Stimulated activated CD4-positive, alpha-beta T cell treated with anti-CD3 and anti-CD28 coated beads, Interleukin-4, amount 100 ng/mL, for 4 hours (primary cell): ENCODE measurements at places on chromosomes 2 and 18.

DNA sequence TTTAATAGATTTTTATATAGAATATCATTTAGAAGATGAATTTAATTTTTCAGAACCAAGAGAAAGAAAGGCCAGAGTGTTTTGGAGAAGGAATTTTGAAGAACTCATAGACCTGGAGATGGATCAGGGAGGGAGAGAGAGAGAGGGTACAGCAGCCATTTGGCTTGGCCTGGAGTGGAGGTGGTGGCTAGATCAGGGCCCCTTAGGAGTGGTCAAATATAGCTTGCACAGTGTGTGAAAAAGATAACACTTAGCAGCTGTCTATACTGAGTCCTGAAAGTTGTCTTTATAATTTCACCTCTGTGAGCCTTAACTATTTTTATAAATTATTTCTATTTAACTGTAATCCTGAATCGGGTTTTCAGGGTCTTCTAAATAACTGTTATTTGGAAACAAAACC is 38.8 kb upstream of the ACYP2 start:
- DNase-seq = no peak

DNA sequence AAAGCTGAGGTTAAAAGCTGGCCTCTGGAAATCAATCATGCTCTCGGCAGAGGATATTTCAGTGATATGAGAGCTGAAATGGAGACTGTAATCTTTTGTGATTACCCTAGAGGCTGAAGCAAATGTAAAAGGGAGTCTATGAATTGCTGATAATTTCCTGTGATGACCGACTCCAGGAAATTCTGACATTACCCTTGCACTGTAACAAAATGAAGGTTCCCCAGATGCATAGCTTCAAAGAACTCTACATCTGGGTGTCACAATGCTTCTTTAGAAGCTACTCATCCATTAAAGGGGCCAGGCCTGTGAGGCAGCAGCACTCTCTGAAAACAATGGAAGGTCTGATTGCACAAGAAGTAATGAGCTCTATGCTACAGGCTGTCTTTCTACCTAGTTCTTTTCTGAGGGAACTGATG is 268.2 kb upstream of the SESTD1 start:
- no peak for DNase-seq

- DNase-seq = no peak
Measured at GRCh38 chr2:26591619-26592505, 49.3 kb downstream of the CIB4 start.

DNA sequence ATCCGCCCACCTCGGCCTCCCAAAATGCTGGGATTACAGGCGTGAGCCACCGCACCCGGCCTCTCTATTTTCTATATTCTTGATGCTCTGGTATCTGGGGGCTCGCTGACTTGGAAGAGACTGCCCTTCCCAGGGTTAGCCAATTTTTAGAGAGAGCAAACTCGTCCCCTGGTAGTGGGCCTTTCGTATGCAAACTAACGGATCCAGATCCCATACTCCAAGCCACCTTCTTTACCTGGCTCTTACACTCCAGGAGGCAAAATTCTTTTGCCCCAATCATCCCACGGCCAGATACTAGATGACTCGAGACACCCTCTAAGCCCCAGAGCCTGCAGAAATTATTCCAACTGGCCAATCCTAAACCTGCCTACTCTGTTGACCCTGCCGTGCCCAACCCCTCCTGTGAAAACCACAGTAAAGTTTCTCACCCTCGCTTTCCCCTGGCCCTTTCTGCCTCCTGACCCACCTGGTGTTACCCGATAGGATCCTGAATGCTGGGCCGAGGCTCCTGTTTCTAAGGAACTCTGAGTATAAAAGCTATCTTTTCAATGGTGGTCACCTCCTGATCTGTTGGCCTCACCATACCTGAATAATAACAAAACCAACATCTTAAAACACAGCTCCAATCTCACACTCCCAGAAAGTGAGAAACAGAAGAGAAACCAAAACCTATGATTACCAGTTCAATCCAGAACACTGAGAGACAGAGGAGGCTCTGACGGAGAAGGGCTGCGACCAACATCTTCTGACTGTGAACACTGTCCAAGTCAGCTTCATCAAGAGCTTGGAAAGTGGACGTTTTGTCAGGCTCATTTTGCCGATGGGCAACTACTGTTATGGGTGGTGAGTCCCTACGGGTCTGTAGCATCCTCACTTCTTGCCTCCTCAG is 57.6 kb upstream of the ZNF532 start:
- no peak for DNase-seq

DNA sequence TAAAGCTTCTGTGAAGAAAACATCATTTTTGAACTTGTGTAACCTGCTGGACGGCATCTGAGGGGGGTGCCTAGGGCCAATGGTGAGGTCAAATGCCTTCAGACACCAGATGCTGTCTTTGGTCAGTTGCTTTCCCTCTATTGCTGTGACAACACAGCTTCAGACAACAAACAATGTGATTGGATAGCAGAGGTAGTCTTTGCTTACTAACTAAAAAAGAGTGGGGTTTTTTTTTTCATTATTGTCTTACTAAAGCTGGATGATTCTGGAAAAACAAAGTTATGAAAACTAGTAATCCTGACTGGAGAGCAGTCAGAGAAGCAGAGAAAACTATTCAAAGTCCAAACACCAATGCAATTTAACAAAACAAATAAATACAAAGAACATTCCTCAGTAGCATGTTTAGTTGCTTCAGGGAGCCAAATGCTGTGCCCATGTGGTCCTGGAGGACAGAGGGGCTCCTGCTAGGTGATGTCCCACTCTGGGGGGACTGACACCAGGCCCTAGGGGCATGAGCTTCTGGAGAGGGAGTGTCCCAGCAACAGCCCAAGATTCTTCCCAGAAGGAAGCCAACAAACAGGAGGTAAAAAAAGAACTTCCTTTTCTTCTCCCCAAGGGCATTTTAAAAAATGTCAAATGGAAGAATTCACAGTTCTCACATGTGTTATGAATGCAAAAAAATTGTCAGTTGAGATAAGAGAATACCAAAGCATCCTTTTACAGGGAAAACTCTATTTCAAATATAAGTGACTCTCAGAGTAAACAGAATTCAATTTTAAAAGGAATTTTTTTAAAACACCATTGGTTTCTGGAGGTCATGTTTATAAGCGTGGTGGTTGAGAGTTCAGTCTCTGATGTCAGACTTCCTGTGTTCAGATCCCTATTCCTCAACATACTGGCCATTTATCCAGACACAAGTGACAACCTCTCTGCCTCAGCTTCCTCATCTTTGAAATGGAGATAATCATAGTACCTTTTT is 181.1 kb upstream of the PGAP1 start:
- DNase-seq = no peak

DNA sequence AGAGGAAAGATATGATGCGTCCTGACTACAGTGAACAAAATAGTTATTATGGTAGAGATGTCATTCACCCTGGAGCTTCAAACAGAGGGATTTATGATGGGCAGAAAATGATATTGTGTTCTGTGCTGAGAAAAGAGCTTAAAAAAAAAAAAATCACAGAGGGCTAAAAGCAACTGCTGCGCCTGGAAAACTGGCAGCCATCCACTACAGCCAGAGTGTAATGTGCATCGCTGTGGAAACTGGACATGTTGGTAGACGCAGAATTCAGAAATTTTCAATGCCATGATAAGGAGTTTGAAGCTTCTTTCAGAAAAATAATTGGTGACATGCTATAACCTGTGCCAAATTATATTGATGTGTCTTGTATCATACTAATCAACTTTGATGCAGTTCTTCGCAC is 122.9 kb upstream of the SOX11 start:
- DNase-seq = no peak

- DNase-seq = no peak
Measured at GRCh38 chr2:136248242-136248641, 130.3 kb upstream of the CXCR4 start.

GRCh38 chr18:79645291-79645983 is 34.2 kb upstream of the CTDP1 start:
- no peak for DNase-seq

DNA sequence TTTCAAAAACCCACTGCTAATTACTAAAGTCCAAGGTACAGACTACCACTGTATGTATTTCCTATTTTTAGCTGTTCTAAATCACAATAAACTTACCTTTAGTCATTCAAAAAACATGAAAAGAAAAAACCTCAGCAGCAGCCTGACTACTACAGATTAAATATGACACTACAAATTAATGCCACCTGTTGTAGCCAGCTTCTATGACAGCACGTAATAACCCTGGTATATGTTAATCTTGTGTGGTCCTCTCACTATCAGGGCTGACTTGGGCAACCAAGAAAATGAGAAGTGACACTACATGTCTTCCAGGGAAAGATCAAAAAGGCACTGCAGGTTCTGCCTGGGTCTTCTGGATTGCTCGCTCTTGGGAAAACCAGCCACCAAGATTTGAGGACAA is 90.6 kb upstream of the FAM124B start:
- DNase-seq = no peak

DNA sequence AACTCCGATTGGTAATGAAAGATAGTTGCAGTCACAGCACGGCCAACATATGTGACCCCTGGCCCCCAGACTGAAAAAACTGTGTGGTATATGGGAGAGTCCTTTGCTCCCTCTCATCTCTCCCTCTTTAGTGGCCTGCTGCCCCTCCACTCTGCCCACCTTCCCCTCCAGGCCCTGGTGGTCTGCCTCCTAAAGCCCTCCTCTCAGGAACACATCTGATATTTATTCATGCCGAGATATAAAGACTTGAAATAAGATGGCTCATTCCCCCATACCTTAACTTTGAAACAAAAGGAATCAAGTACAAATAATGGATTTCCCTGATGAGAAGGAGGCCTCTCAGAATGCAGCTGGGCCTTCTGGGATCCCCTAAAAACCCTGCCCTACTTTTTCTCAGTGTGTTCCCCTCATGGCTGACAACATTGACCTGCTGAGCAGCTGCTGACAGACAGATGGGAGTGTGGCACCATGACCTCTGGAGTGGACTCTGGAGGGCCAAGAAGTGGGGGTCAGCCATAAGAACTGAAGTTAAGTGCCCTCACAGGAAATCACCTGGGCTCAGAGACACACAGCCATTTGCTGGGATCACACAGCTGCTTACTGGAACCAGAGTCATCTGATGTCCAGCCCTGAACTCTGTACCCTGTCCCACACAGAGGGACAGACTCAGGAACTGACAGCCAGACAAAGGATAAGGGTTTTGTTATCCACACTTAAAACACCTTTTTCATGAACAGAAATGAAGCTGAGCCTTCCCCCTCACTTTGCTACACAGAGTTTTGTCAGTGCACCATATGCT is 39.8 kb upstream of the ST8SIA3 start:
- DNase-seq = no peak

GRCh38 chr2:231930593-231931281 is 4.5 kb upstream of the NPPC start:
- no peak for DNase-seq

- DNase-seq = no peak
Measured at GRCh38 chr2:109726379-109727270, 67.5 kb upstream of the RGPD5 start.

DNA sequence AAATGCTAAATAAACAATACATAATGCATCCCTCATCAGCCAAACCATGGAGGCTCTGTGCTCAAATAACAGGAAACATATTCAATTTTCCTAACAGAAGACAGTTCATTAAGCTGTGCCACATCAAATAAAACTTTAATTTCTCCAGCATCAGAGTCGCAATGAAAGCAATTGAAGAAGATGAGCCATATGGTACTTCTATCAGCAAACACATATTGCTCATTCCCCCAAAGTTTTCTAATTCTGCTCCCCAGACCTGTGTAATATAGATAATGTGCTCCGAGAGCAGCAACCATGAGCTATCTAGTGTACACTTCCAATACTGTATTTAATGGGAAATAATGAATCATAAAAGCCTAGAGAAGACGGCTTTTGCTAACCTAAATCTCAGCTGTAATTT is 263.2 kb downstream of the MEIS1 start:
- DNase-seq = no peak

DNA sequence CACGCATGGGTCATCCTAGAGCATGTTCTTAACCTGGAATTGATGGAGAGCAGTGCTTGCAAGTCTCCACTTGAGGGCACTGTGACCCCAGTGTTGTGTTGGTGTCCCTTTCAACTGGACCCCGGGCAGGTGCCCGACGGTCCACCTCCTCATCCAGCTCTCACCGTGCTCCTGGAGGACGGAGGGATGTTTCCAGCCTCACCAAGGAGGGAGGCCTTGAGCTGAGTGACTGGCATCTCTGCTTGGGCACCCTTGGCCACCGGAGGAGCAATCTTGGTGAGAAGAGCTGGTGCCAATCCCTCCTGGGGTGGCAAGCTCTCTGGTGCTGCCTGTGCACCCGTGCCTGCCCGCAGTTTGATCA is 45.4 kb upstream of the ASB18 start:
- DNase-seq = no peak

- DNase-seq = no peak
Measured at GRCh38 chr2:106062627-106063026, 131.5 kb downstream of the UXS1 start.

- no peak for DNase-seq
Measured at GRCh38 chr2:65292106-65292400, 64.4 kb downstream of the ACTR2 start.

DNA sequence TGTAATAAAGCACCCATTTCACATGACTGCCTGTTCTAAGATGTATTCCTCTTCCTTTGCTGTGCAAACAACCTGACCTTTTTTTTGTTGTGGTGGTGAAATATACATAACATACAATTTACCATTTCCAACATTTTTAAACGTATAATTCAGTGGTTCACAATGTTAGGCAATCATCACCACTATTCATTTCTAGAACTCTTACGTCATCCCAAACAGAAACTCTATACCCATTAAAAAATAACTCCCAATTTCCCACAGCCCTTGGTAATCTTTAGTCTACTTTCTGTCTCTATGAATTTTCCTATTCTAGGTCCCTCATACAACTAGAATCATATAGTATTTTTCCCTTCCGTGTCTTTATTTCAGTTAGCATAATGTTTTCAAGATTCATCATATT is 36.7 kb downstream of the RND3 start:
- no peak for DNase-seq

- DNase-seq = no peak
Measured at GRCh38 chr2:28390746-28391563, 1.7 kb upstream of the FOSL2 start.

- DNase-seq = no peak
Measured at GRCh38 chr18:50656841-50657470, 97.1 kb downstream of the MAPK4 start.

DNA sequence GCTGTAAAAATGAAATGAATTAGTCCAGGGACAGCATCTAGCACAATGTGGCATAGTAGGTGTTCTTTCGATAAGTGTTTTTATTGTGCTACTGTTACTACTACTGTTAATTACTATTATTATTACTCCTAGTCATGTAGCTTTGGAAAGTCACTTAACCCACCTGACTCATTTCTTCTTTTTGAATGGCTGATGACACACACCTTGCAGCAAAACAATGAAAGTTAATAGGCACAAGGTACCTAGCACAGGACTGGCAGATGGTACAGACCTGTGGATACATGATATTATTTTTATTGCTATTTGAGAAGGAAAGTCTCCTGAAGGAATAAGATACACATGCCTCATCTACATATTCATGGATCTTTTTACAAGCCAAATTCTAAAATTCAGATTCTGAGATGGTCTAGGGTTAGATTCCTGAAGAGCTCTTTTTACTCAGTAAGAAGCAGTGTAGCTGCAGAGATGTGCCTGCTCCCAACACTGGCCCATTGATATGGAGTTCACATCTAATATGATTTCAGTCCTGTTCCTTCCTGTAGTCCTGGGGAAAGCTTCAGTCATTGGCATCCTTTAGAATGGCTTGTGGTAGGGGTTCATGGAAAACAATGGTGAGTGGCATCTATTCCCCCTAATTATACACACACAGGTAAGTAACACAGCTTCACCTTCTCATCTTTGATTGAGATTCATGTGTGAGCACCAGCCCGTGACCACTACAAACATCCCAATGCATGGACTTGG is 7.9 kb upstream of the ERMN start:
- no peak for DNase-seq
